ENCODE measurements at places on chromosomes 7 and 10. TPM values are rescaled to one million over a fixed set of nuclear protein-coding genes. Genes with fewer than 3 reads are reported as not detected.

ANXA7 gene
- 80.4 TPM for total RNA-seq

MACROH2A2 gene
- 7.4 TPM for total RNA-seq

C10orf90 gene
- total RNA-seq: not detected

NPS gene
- total RNA-seq: not detected

NEBL gene
- 0.23 TPM for total RNA-seq

ADARB2 gene
- not detected for total RNA-seq

C10orf53 gene
- total RNA-seq: not detected

HDAC9 gene
- total RNA-seq: 0.91 TPM

UTF1 gene
- total RNA-seq: not detected

LHFPL3 gene
- total RNA-seq: not detected

CCNJ gene
- total RNA-seq: 4.8 TPM

CH25H gene
- total RNA-seq: not detected

OR6B1 gene
- total RNA-seq: not detected

ADCYAP1R1 gene
- total RNA-seq: not detected

TFPI2 gene
- total RNA-seq: 0.30 TPM

C10orf71 gene
- not detected for total RNA-seq

FKBP9 gene
- total RNA-seq: 1.5 TPM

LSM5 gene
- total RNA-seq: 88.6 TPM

BTBD16 gene
- total RNA-seq: not detected

ECHDC3 gene
- 0.16 TPM for total RNA-seq

EPHB4 gene
- 2.0 TPM for total RNA-seq

SEPTIN14 gene
- total RNA-seq: not detected

HTR5A gene
- total RNA-seq: not detected

ZNF438 gene
- 4.4 TPM for total RNA-seq

Data from activated CD8-positive, alpha-beta memory T cell treated with anti-CD3 and anti-CD28 coated beads, Interleukin-2, amount 10 ng/mL, durations not matched to agents 7 days and 5 days (primary cell).